ENCODE measurements at places on chromosomes 2 and 18. TPM values are rescaled to one million over a fixed set of nuclear protein-coding genes. Genes with fewer than 3 reads are reported as not detected.
A peak's percentile ranks its signal among the peaks of the same experiment; 100 is the strongest.

- no peaks in the 10 kb centered on the region for H3K36me3 ChIP-seq
- no peaks in the 10 kb centered on the region for H3K4me1 ChIP-seq
- no peak overlapping the region for H3K4me3 ChIP-seq
- no peaks in the 10 kb centered on the region for H3K27me3 ChIP-seq
- no peak overlapping the region for H3K27ac ChIP-seq
These were observed 43.7 kb downstream of the POU3F3 start for GRCh38 chr2:104897515-104898184.

DNA sequence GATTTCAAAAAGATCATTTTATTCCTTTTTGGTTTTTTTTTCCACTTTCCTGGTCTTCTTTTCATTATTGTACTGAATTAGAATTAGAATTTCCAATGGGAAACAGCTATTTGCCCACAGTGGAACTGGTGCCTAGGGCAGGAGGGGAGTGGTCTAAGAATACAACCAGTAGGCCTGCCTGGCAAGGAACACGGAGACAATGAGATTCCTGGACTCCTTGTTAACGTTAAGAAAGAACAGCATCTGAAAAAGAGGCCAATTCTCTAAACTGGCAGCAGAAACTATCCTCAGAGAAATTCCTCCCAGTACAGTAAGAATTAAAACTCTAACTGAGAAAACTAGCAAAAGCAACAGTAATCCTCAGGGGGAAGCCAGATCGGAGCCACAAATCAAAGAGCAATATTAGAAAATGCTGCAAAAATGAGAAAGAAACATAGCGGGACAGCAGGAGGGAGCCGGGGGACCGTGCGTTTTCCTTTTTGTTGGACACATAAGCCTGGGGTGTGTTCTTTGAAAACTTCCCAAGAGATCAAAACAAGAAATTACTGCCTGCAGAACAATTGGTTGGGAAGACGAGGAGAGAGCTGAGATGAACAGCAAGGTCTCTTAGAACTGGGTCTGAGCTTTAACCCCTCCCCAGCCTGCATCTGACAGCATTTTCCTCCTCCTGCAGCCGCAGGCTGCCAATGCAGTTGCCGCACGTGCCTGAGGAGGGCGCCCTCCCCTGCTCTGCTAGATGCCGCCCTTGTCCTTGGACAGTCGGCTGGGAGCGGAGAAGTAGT lies 776.0 kb downstream of the TSN start:
- no peak overlapping the region for H3K4me3 ChIP-seq
- H3K27ac ChIP-seq, result no peak overlapping the region
- no peaks in the 10 kb centered on the region for H3K36me3 ChIP-seq
- H3K27me3 ChIP-seq, result no peaks in the 10 kb centered on the region
- no peak for DNase-seq
- peaks cover 5% of the 10 kb centered on the region for H3K4me1 ChIP-seq

DNA sequence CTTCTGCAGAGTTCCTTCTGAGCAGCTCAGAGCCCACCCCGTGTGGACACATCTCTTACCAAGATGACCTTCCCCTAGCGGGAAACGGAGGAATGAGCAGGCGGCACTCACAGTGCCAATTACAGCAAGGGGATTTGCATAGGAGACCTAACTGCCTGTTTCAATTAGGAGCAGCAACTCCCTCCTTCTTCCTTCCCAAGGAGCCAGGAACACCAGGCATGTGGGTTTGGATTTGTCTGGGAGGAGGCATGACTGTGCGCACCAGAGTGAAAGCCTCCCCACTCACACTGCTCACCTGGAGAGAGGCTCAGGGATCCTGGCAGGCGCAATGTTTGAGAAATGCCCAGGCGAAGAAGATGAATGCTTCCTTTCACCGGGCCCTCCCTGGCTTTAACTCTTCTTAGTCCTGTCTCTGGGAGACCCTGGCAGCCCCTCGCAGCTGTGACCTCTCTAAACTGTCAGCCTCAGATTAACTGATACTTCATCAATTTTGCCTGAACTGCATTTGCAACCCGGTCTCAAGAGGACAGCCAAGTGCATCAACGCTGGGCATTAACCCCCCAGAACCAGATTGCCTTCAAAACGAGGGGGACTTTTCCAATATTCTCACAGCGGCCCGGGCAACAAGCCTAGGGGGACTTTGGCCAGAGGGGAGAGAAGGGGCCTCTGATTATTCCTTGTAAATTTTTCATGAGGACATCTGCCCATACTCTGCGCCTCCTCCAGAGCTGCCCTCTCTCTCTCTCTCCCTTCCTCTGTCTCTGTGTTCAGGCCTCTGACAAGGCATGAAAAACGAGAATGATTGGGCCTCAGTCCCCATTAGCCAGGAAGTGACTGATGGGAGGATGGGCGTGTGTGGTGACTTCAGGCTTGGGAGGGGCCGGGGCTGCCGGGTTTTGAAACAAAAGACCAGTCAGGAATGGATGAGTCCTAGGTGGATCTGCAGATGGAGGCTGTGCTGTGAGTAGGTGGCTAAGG lies 93.8 kb downstream of the CMPK2 start:
- no peaks in the 10 kb centered on the region for H3K36me3 ChIP-seq
- no peak overlapping the region for H3K27ac ChIP-seq
- no peaks in the 10 kb centered on the region for H3K27me3 ChIP-seq
- H3K4me1 ChIP-seq, result no peaks in the 10 kb centered on the region

- no peak overlapping the region for H3K4me3 ChIP-seq
- no peak overlapping the region for H3K27ac ChIP-seq
- peaks cover 40% of the 10 kb centered on the region for H3K4me1 ChIP-seq
- H3K36me3 ChIP-seq, result no peaks in the 10 kb centered on the region
- H3K27me3 ChIP-seq, result no peaks in the 10 kb centered on the region
- no peak for DNase-seq
These were observed 114.8 kb downstream of the PLB1 start for GRCh38 chr2:28610583-28611201.

GRCh38 chr2:8437228-8437948 lies 244.5 kb upstream of the ID2 start:
- H3K27me3 ChIP-seq, result no peaks in the 10 kb centered on the region
- H3K4me1 ChIP-seq, result peaks cover 14% of the 10 kb centered on the region
- no peaks in the 10 kb centered on the region for H3K36me3 ChIP-seq
- peak; percentile 11 for DNase-seq
- no peak overlapping the region for H3K4me3 ChIP-seq

- no peak overlapping the region for H3K27ac ChIP-seq
- H3K36me3 ChIP-seq, result no peaks in the 10 kb centered on the region
These were observed 3.1 kb downstream of the PAIP2B start for GRCh38 chr2:71223767-71224333.

- no peak overlapping the region for H3K4me3 ChIP-seq
- H3K4me1 ChIP-seq, result peaks cover 13% of the 10 kb centered on the region
- H3K36me3 ChIP-seq, result no peaks in the 10 kb centered on the region
- peak overlapping the region; percentile 62 for H3K27ac ChIP-seq
- H3K27me3 ChIP-seq, result no peaks in the 10 kb centered on the region
These were observed 102.3 kb downstream of the ZFP36L2 start for GRCh38 chr2:43123981-43124686.

- peak overlapping the region; percentile 34 for H3K27ac ChIP-seq
- H3K36me3 ChIP-seq, result no peaks in the 10 kb centered on the region
- H3K4me1 ChIP-seq, result peaks cover 3% of the 10 kb centered on the region
- H3K4me3 ChIP-seq, result no peak overlapping the region
These were observed 25.2 kb downstream of the MOCOS start for GRCh38 chr18:36212301-36213171.

DNA sequence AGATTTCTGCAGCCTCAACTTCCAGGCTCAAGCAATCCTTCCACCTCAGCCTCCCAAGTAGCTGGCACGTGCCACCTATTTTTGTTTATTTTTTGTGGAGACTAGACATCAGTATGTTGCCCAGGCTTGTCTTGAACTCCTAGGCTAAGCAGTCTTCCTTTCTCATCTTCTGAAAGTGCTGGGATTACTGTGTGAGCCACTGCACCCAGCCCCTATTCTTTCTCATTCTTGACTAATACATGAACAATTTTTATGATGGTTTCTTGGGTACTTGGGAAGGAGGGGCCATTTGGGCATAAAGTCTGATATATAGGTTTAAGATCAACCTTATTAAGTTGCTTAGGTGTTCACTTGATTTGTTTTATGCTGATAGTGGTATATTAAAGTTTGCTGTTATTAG lies 26.2 kb downstream of the EPC2 start:
- H3K4me3 ChIP-seq, result no peak overlapping the region
- DNase-seq, result no peak
- H3K27ac ChIP-seq, result no peak overlapping the region
- H3K4me1 ChIP-seq, result peaks cover 43% of the 10 kb centered on the region

DNA sequence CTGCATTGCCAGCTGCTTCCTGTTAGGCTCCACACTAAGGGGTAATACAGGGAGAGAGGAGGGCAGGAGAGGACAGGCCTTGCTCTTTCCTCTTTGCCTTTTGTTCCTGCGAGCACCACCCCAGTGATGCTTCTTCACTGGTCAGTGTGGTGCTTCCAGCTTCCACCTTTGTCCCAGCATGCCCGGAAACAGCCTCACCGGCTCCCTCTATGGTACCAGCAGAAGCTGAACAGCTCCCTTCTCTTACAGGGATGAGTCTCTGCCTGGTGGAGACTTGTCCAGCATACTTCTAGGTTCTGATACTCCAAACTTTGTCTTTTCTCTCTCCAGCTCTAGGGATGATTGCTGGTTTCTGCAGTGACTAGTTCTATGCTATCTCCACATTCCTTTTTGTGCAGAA lies 413.3 kb downstream of the TSN start:
- DNase-seq, result no peak
- H3K36me3 ChIP-seq, result no peaks in the 10 kb centered on the region
- no peak overlapping the region for H3K4me3 ChIP-seq

GRCh38 chr2:190693533-190694232 lies 44.8 kb downstream of the NAB1 start:
- H3K4me3 ChIP-seq, result no peak overlapping the region
- H3K4me1 ChIP-seq, result no peaks in the 10 kb centered on the region
- no peak overlapping the region for H3K27ac ChIP-seq
- H3K36me3 ChIP-seq, result no peaks in the 10 kb centered on the region

GRCh38 chr2:133484106-133484505 lies 84.2 kb downstream of the NCKAP5 start:
- no peaks in the 10 kb centered on the region for H3K36me3 ChIP-seq
- no peaks in the 10 kb centered on the region for H3K4me1 ChIP-seq
- H3K27ac ChIP-seq, result no peak overlapping the region
- H3K27me3 ChIP-seq, result no peaks in the 10 kb centered on the region

GRCh38 chr18:48800466-48800865 lies 150.3 kb downstream of the SMAD7 start:
- no peak overlapping the region for H3K4me3 ChIP-seq
- H3K27ac ChIP-seq, result no peak overlapping the region
- peaks cover 5% of the 10 kb centered on the region for H3K36me3 ChIP-seq
- H3K4me1 ChIP-seq, result no peaks in the 10 kb centered on the region
- H3K27me3 ChIP-seq, result no peaks in the 10 kb centered on the region
- no peak for DNase-seq

GRCh38 chr2:66462501-66462825 lies 27.5 kb downstream of the MEIS1 start:
- DNase-seq, result no peak
- H3K36me3 ChIP-seq, result peaks cover 3% of the 10 kb centered on the region
- H3K4me3 ChIP-seq, result no peak overlapping the region
- peak overlapping the region; percentile 15 for H3K27ac ChIP-seq

DNA sequence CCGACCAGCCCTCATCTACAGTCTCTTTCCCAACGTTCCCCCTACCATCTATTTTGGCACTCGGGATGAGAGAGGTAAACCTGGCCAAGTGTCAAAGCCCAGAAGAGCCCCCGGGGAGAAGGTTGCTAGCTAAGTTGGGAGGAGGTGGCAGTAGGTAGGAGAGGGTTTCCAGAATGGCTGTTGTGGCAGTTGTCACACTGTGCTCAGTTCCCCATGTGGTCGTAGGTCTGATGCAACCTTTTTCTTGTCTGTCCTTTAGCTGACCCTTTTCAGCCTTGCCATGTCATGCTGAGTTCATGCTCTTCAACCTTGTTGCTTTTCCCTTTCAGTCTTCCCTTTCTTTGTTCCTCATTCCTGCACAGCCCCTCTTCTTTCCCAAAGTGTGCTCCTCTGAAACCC lies 34.5 kb downstream of the TTLL4 start:
- peak overlapping the region; percentile 61 for H3K27ac ChIP-seq
- H3K4me3 ChIP-seq, result no peak overlapping the region
- DNase-seq, result no peak

DNA sequence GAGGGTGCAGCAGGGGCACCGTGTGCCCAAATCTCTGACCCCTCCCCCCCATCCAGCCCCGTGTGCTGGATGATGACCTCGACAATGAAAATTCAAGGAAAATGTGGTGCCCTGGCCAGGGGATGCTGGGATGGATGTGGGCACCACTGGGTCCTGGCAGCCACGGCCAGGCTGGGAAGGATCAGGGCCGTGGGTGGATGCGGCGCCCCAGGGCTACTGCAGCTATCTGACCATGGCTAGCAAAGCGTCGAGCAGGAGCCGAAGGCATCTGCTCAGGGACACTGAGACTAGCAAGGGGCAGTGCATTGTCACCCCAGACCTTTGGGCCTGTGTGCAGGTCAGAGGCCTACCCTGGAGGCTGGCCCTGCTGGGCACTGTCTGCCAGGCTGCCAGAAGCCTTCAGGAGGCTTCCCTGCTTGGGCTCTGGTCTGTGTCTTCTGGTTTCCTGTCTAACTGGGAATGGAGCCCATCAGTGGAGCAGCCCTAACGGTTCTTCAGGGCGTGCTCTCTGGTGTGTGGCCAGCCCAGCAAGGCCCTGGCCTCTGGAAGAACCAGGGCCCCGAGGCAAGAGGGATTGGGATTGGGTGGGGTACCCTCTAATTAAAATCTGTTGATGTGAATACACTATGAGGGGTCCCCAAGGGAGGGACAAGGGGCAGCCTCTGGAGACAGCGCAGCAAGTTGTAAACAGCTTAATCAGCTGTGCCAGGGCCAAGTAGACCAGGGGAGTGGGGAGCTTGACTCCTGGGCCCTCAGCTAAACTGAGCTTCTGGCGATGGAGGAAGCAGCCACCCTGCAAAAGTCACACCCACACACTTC lies 98.0 kb downstream of the STPG4 start:
- peak; percentile 86 for DNase-seq
- H3K27ac ChIP-seq, result peak overlapping the region; percentile 83
- H3K4me1 ChIP-seq, result peaks cover 72% of the 10 kb centered on the region
- no peak overlapping the region for H3K4me3 ChIP-seq
- H3K36me3 ChIP-seq, result peaks cover 5% of the 10 kb centered on the region

The GPR35 gene
- total RNA-seq, result 2.5 TPM

The FAM117B gene
- 8.9 TPM for total RNA-seq

The GAD1 gene
- not detected for total RNA-seq

The KATNAL2 gene
- 1.2 TPM for total RNA-seq

The SH3RF3 gene
- total RNA-seq, result 9.4 TPM

Measured in sigmoid colon (tissue), 7 donors.